ENCODE measurements at places on chromosomes 5 and 9.
A peak's percentile ranks its signal among the peaks of the same experiment; 100 is the strongest.

DNA sequence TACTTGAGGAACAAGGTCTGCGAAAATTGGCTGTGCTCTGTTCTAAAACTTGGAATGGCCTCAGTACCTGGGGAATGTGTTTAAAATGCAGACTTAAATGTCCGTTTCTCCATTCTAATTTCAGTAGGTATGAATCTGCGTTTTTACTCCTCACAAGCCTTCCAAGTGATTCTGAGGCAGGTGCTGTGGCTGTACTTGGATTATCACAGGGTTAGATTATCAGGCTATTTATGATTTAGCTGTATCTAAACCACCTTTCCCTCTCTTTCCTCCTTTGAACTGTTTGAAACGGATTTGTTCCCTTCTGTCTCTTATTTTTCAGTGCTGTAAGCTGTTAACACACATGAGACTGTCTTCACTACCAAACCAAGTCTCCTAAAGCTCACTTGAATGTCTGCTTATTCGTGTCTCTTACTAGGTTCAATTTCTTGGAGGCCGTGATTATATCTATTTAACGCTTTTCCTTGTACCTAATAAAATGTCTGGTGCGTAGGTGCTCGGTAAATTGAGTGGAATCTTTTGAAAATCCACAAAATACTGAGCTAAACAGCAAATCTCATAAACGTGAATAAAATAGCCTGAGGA lies 714 bp upstream of the CETN3 start:
- DNase-seq: no peak

GRCh38 chr9:97710356-97711222 lies 13.4 kb upstream of the XPA start:
- peak; percentile 48 for DNase-seq

DNA sequence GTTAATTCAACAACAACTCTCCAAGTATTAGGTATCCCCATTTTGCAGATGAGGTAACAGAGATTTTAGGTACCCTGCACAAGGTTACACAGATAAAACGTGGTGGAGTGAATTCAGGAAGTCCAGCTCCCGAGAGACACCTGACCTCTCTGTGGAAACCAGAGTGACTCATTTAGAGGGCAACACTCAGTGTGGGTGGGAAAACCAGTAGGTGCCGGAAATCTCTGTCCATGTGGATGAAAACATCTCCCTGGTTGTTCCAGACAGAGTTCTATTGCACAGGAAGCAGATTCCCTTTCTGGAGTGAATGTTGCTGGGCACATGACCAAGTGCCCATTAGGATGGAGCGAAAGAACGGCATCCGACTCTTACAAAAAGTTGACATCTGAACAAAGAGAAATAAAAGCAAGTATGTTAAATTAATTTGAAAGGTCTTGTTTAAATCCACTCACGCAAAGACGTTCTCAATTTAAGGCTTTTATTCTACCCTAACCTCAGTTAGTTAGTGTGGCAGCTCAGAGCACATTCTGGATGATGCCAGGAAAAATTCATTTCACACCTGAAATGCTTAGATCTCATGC lies 391.9 kb upstream of the WWC1 start:
- DNase-seq: no peak

DNA sequence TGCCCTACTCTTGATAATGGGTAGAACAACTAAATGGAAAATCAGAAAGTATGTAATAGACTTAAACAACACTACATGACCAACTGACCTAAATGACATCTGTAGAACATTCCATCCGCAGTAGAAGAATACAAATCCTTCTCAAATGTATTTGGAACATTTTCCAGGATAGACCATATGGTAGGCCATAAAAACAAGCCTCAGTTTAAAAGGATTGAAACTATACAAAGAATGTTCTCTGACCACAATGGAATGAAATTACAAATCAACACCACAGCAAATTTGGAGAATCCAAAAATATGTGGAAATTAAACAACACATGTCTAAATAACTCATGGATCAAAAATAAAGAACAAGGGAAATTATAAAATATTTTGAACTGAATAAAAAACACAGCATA lies 189.2 kb downstream of the NDUFS4 start:
- no peak for DNase-seq

DNA sequence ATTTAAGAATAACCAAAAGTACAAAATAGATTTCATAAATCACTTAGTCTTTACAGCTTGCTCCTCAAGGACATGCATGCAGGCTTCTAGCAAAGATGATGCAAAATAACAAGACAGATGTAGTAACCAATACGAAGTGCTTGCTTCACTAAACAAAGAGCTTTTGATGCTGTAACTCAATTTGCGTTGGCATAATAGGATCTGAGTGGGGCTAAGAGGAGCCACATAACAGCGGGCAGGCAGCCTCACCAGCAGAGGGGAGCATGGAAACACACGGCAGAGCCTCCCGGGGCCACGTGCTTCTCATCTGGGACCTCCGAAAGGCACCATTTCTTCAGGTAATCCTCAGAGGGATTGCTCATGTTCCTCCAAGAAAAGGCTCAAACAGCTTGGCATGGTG lies 139.7 kb downstream of the C5orf15 start:
- no peak for DNase-seq

- DNase-seq: no peak
Observed at GRCh38 chr5:57036761-57037160, 84.8 kb upstream of the MIER3 start.

DNA sequence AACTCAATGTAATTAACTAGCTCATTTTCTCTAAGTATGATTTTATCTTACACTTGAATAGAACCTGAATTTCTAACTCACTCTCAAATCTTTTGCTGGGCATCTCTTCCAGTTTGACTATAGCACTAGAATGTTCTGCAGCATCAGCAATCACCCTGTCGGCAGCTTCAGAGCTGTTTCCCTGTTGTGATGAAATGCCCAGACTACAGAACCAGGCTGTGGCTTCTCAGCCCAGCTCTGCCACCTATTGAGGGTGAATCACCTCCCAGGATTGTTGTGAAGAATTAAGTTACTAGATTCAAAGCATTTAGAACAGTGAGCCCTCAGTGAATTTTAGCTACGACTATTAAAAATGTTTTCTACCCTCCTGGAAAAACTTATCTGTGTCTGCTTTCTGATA lies 90.4 kb upstream of the ANKRD55 start:
- no peak for DNase-seq

- no peak for DNase-seq
Observed at GRCh38 chr5:73496984-73497457, 1.2 kb upstream of the BTF3 start.

- DNase-seq: no peak
Observed at GRCh38 chr5:13976867-13977830, 32.7 kb upstream of the DNAH5 start.

GRCh38 chr5:94901191-94901979 lies 282.9 kb downstream of the SLF1 start:
- no peak for DNase-seq

- no peak for DNase-seq
Observed at GRCh38 chr5:89826938-89827337, 582.6 kb downstream of the CETN3 start.

- DNase-seq: no peak
Observed at GRCh38 chr5:173974688-173975239, 14.2 kb upstream of the C5orf47 start.

DNA sequence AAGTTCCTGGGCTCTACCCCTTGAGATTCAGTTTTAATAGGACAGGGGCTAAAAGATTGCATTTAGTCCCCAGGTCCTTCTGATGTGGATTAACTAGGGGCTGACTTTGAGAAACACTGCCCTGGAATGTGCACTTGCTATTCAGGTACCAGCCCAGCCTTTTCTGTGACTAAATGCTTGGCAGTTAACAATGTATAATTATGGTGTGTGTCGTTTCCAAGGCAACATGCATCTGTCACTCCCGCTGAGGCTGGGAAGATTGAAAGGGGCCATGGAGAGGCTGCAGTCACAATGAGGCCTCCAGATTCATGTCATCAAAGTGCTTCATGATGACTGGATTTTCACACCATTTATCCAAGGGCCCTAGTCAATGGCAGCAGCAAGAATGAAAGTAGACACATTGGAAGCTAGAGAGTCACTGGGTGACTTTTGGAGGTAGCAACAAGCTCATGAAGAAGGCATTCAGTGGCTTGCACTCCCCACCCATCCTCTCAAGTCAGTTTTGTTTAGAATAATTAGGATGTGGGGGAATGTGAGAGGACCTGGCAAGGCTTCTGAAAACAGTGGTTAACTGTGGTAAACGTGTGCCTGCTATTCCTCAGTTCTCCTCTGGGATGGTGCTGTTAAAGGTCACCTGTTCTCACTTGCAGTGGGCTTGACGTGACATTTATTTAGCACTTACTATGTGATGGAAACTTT lies 28.3 kb downstream of the RAI14 start:
- DNase-seq: no peak

GRCh38 chr5:66356011-66356565 lies 212.0 kb downstream of the SREK1 start:
- DNase-seq: no peak

DNA sequence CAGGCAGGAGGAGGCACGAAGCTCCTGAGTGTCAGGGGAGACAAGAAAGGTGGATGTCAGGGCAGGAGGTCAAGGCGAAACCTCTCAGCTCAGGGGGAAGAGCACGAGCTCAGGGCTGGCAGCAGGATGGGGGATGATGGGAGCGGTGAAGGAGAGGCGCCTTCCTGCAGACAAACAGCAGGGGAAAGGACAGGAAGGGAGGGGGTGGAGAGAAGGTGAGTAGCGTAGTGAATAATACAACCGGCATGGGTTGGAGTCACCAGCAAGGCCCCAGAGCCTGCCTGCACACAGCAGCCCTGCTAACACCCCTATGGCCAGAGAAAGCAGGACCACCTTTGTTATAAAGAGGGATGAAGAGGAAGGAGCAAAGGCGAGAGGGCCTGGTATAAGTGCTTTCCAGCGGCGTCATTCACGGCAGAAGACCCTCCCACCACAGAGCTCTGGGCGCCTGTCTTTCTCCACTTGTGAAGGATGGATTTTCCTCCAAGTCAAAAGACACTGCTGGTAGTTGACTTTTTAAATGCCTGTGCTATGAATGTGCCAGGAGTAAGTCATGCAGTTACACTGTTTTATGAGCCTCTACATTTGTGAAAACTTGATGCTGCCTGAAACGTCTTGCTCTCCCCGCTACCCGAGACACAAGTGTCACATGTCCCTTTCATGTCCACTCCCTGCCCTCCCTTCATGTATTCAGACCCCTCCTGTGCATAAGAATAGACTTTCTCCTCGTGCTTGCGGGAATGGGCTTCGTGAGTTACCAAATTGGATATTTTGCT lies 84.8 kb upstream of the IRX1 start:
- no peak for DNase-seq
